Gastrocnemius medialis (tissue), 4 donors: ENCODE measurements at places on chromosomes 3 and 15. TPM values are rescaled to one million over a fixed set of nuclear protein-coding genes. Genes with fewer than 3 reads are reported as not detected.

Gene RUVBL1
- total RNA-seq, result 16.6 TPM

Gene TM4SF18
- total RNA-seq, result 4.1 TPM

Gene ABHD2
- total RNA-seq, result 55.7 TPM

DNA sequence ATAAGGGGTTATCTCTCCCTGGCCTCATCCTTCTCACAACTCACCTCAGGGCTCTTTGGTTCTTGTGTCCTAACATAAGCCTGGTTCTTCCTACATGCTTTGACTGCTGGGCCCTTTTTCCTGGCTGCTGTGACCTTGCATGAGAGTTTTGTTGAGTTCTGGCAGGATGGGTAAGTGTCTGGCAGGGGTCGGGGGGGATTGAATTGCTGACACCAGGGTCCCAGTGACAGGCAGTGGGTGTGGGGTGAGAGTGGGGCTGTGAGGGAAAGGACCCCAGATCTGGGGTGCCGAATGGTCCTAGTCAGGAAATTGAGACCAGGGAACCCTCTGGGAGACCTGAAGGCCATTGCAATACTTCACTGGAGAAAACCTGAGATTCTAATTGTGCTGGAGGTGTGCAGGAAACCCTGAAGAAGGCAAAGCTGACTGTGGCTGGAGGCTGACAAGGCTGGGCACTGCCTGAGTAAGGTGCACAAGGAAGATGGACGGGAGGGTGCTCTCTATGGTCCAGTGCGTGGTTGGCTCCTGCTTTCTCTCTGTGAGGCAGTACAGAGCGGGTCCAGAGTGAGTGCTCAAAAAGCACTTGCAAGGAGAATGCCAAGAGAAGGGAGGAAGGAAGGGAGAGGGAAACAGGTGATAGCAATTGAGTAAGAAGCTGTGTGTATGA lies 76.8 kb downstream of the CLSTN2 start:
- no peak for DNase-seq

GRCh38 chr15:98668566-98669308 lies 20.4 kb downstream of the IGF1R start:
- no peak for DNase-seq
